CD4-positive, CD25-positive, alpha-beta regulatory T cell (primary cell): ENCODE measurements at places on chromosomes 12 and 14. TPM values are rescaled to one million over a fixed set of nuclear protein-coding genes. Genes with fewer than 3 reads are reported as not detected.

The FAM222A gene
- total RNA-seq, result 2.3 TPM

GRCh38 chr12:6303071-6303470, 7.4 kb upstream of the PLEKHG6 start:
- DNase-seq, result no peak

DNA sequence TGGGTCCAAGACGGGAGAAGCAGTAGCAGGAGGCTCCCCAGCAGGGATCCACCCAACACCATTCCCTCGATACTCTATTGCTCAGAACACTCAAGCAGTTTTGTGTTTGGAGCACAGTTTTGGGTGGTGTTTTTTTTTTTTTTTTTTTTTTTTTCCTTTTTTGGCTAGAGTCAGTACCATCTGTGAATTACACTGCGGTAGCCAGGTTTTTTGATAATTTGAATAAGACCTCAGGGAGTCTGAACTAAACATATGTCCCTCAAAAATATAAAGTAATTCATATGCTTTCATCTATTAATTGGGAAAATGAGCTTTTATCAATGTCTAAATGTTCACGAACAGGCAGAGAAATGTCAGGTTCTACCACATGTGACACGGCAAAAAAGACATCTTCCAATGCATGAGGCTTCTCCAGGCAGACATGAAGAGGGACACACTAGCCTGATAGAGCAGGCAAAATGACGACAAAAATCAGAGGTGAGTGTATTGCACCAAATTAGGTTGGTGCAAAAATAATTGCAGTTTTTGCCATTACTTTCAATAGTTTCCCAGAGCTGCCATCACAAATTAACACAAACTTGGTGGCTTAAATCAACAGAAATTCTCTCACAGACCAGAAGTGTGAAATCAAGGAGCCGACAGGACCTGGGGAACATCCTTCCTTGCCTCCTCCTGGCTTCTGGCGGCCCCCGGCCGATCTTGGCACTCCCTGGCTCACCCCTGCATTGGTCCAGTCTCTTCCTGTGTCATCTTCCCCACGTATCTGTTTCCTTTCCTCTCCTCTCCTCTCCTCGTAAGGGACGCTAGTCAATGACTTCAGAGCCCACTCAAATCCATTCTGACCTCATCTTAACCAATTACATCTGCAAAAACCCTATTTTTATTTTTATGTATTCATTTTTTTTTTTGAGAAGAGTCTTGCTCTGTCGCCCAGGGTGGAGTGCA, 33.9 kb downstream of the FOXN3 start:
- no peak for DNase-seq

The AVPR1A gene
- total RNA-seq, result 0.15 TPM

GRCh38 chr12:25644979-25645378, 91.9 kb upstream of the LMNTD1 start:
- no peak for DNase-seq

GRCh38 chr12:21756699-21757098, 17.8 kb downstream of the KCNJ8 start:
- DNase-seq, result no peak

The CLEC2B gene
- 90.8 TPM for total RNA-seq

GRCh38 chr12:47527816-47528215, 178.0 kb downstream of the RPAP3 start:
- DNase-seq, result no peak

DNA sequence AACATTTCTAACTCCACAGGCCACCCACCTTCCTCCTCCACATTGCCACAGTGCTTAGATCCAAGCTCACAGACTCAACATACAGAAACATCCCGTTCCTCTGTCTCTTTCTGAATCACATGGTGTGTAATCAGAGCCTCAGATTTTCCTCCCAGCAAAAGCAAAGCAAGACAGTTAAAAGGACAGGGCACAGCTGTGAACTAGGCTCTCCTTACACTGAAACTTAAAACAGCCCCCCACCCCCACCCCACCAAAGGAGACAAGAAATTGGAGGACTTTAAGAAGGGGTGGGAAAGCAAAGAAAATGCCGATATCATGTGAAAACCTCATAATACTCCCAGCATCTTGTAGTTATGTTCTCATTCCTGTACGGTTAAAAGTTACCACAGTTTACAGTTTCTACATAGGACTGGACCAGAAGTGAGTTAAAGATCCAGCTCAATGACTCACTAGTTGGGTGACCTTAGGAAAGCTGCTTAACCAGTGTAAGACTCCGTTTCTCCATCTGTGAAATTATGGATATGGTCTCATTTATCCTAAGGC, 4.8 kb downstream of the YBX3 start:
- DNase-seq, result no peak

DNA sequence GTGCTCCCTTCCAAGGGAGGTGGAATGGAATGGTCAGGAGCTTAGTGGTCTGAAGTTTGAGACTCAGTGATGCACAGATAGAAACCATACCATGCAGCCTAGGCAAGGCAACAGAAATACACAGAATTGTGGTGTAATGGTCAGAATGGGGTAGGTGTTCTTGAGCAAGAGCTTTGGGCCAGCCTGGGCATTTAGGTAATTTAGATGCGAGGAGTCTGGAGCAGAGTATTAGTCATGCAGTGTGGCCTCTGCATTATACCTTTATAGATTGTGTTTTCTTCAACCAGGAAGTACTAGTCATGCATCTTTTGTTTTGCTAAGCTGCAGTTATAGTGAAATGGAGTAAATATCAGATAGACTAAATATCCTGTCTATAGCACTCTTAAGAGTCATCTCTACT, 118.3 kb downstream of the DAAM1 start:
- no peak for DNase-seq

GRCh38 chr14:78278464-78279250, 108.5 kb downstream of the NRXN3 start:
- no peak for DNase-seq

The MANSC4 gene
- total RNA-seq, result not detected

GRCh38 chr14:89578156-89578555, 161.1 kb upstream of the FOXN3 start:
- DNase-seq, result no peak
